ENCODE measurements at places on chromosomes 2 and 18.

DNA sequence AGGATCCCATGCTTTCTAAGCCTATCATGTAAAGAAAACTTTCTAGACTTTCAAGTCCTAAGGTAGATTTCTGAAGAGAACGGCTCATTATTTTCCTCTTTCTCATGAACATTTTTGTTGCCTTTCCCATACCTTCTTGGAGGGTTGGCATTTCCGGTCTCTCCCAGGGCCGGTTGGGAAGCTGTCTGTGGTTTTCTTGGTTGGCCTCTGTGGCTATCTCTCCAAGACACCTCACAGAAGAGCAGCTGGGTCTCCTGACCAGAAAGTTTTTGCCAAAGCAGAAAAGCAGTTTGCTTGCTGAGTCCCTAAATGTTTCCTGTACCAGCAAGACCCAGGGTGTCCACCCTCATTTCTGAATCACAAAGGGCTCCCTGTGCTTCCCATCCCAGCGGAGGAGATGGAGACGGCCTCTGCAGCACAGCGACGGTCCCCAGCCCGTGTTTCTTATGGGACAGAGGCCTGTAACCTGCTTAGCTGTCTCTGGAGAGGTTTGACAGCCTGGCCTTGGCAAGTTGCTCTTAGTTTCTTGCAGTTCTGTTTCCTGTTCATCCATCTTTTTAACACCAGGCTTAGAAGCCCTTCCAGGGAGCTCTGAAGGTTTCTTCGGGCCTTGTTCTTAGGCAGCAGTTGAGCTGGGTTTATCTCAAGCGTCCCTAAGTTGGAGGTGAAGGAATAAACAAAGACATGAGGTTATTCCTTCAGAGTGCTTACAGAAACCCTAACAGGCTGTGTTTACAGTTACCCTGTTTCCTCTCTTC lies 39.8 kb downstream of the GREB1 start:
- ATAC-seq, result no peak

- ATAC-seq, result no peak
Measured at GRCh38 chr2:150470435-150470834, 17.0 kb downstream of the RND3 start.

DNA sequence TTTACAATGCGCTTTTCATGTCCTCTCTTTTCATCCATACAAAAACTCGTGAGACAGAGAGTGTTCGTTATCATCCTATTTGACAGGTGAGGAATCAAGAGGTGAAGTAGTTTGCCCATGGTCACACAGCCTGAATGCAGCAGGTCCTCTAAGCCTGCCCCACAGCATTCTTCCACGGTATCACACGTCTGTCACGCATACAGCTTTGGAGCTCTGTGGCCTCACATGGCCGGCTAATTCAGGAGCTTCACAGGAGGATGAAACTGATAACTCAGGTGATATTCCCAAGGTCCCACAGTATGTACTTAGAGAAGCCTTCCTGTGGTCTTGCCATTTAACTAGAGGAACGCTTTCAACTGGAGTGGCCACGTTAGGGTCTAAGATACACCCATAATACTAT lies 59.0 kb downstream of the MYO5B start:
- ATAC-seq, result no peak

DNA sequence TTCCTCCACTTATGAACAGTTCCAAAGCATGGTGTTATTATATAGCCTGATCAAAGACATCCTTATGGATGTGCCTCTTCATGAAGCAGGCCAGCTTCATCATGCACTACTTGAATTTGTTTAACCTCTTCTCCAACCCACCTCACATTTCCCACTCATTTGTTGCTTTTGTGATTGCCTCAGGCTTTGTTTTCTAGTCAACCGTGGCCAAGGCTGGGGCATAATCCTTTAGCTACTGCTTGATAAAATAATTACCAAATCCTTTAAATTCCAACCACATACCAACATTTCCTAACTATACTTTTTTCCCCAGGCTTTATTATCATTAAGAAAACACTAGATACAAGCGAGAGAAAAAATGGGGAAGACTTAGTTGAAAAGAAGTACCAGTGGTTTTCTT lies 39.6 kb upstream of the SCN1A start:
- ATAC-seq, result no peak

DNA sequence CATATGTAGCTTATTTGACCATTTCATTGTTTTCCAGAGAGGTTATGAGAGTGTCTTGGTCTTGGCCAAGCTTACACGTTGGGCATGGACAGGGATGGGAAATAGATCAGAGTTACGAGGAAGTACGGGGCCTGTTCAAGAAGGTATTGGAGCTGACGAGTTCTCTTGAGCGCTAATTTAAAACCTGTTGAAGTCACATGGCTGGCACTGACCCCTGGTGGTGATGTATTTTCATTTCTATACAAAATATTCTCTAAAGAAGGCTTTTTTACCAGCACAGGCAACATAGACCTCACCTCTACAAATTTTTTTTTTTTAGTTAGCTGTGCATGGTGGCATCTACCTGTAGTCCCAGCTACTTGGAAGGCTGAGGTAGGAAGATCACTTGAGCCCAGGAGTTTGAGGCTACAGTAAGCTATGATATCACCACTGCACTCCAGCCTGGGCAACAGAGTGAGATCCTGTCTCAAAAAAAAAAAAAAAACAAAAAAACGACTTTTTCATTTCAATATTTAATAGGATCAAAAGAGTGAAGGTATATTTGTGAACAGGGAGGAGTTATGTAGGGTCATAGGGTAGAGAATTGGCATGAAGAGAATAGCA lies 19.6 kb downstream of the UGP2 start:
- peak; percentile 62 for ATAC-seq

- ATAC-seq, result no peak
Measured at GRCh38 chr2:132465917-132466316, 49.3 kb downstream of the GPR39 start.

DNA sequence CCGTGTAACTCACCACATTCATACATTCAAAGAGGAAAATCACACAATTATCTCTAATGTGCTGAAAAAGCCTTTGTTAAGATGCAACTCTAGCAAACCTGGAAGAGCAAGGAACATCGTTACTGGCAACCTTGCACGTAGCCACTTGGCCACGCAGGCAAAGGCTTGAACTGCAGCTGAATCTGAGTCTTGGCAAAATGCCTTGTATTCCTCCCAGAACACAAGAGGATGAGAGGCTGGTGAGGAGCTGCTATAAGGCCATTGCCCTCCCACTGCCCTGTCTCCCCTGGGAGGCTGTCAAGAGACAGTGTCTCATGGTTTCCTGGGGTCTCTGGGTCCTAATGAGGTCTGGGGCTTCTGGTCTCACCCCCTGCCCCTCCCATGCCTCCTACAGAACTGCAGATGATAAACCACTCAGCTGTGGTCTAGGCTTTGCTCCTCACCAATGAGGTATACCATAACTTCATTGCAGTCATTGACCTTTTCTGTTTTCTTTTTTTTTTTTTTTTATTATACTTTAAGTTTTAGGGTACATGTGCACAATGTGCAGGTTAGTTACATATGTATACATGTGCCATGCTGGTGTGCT lies 141.4 kb downstream of the SPP2 start:
- ATAC-seq, result no peak

GRCh38 chr2:73366060-73366459 lies 19.6 kb upstream of the ALMS1 start:
- no peak for ATAC-seq

DNA sequence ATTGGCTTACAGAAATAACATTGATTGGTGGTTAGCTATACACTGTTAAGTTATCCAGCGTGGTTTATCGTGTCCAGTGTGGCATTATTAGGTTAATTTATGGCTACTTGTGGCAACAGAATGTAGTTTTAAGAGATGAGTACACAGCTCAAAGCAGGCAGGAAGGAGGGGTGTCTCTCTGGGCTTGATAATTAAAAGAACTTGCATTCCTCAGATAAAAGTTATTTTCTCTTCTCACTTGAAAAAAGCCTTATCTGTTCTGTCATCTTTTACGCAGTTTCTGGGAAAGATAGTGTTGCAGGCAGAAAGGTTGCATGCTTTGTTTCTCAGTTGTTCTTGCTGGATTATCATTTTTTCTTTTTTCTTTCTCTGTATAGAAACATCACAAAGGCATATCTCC lies 154.4 kb upstream of the COL3A1 start:
- ATAC-seq, result no peak

GRCh38 chr2:2101924-2102323 lies 229.2 kb downstream of the MYT1L start:
- ATAC-seq, result no peak

DNA sequence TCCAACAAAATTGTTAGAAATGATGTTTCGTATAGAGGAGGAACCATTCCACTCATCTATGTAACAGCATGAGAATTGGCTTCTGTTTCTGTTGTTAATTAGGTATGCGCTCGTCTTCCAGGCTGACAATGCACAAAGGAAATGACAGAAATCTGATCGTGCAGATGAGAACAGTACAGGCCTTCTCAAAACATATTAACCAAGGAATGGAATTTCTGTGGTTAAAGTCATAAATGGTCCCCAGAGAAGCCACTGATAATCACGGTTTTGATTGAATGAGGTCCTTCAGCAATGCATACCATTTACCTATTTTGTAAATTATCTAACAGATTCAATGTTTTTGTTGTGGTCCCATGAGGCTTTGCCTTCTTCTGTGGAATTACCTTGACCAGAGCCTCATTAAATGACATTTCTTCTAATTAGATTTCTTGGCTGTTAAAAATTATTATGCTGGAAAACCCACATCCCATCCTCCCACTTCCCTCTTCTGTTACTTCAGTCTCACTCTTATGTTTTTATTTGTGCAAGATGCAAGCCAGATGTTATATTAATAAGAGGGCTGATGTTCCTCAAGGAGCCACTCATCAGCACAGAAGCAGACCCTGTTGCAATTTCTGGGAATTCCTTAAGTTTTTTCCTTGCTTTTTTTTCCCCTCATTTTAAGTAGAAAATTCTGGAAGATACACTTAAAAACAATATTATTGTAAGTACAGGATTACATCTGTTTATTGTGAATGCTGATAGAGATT lies 395.8 kb downstream of the PID1 start:
- no peak for ATAC-seq

DNA sequence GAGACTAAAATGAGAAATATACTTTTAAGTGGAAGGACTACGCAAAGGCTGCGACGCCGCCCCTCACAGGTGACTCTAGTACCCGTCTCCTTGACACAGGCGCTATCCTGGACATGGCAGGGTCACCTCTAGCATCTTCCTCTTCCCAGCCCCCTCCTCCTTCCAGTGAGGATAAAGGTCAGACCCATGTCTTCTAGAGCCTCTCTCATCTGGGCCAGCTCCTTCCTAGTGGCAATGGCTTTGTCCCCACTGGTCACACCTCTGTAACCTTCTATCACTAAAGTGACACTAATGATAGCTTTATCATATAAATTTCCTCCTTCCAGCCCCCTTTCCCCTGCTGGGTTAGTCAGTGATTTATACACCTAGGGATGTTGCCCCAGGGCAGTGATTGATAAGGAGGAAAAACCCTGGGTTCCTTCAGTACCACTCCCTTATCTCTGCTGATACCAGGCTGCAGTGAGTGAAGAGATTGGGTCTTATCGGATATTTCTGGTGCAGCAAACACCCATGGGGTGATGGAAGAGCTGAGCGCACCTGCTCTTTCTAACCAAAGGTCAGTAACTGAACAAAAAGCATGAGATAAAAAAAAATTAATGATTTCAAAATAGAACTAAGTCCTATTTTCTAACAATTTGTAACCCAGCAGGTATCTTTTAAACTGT lies 62.0 kb upstream of the FZD5 start:
- no peak for ATAC-seq

Measured in gastroesophageal sphincter (tissue), 4 donors.